Tibial nerve (tissue), 4 donors: ENCODE measurements at places on chromosomes 2 and 18.

DNA sequence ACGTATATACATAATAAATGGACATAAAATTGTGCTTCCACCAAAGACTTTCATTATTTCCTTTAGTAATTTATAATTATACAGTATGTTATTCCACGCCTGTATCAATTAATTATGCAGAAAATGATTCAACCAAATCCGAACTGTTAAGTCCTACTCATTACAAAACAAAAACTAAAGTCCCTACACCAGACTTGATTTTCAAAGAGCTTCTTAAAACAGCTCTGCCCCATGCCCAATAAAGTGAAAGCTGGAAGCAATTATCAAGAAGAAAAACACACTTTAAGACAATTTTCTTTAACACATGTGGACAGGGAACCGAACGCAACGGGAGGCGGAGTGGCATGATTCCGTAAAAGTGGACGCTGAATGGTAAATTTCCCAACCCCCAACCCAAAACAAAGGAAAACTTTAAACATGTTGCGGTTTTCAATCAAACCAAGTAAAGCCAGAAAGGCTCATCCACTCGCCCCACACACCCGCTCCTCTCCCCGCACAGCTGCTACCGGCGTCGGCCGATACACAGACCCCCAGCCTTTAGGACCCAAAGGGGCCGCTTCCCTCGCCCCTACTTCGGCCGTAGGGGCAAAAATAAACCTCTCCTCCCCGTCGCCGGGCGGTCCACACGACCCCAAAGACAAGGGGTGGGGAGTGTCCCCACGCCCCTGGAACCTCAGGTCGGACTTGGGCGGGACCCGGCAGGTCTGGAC lies 705 bp downstream of the YES1 start:
- DNase-seq = no peak

- no peak for DNase-seq
These were observed 77.7 kb downstream of the GULP1 start for GRCh38 chr2:188369365-188369764.

DNA sequence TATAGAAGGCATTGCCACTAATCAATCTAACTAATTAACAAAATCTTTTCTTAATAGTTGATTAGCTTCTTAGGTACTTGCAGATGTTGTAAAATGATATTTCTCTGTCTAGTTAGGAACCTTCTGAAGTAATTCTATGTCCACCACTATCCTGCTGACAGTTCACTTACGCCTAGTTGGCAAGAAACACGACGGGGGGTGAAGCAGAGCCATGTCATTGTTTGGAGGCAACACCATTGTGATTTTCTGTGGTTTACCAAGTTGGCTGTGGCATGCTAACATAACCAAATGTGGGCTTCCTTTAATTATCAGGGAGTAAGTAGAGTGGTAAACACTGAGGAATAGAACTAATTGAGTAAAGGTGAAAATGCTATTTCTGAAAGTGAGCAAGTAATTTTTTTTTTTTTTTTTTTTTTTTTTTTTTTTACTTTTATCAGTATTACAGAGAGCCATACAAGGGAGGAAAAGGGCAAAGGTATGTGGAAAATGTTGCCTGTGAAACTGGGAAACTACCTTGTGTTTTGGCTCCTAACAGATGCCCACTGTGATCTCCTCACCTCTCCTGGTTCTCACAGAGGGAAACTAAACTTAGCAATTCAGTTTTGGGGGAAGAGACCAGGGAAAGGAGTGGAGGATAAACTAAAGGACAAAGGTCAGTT lies 126.8 kb downstream of the MEIS1 start:
- no peak for DNase-seq

- no peak for DNase-seq
These were observed 28.8 kb downstream of the HADHB start for GRCh38 chr2:26273501-26273900.
